ENCODE measurements at places on chromosomes 2 and 18.

DNA sequence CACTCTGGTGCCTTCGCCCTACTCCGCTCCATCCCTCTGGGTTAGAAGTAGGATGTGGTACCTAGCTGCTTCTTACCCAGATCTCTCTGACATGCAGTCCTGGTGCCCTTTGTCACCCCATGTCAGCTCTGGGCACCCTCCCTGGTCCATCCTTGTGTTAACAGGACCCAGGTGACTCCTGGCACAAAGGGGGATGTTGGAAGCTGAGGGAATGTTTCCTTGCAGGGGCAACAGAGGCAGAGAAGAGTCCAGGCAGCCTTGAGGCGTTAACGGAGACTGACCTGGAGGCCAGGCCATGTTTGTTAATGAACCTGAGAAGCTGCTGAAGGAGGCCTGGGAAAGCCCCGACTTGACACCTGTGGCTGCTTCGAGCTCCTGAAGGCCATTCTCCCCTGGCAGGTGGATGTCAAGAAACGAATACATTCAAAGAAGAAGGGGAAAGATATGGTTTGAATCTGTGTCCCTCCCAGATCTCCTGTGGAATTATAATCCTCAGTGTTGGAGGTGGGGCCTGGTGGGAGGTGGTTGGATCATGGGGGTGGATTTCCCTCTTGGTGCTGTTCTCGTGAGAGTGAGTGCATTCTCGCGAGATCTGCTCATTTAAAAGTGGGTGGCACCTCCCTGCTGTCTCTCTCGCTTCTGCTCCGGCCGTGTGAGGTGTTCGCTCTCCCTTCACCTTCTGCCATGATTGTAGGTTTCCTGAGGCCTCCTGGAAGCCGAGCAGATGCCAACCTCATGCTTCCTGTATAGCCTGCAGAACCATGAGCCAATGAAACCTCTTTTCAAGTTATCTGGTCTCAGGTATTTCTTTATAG, 31.4 kb downstream of the NPPC start:
- DNase-seq = no peak

DNA sequence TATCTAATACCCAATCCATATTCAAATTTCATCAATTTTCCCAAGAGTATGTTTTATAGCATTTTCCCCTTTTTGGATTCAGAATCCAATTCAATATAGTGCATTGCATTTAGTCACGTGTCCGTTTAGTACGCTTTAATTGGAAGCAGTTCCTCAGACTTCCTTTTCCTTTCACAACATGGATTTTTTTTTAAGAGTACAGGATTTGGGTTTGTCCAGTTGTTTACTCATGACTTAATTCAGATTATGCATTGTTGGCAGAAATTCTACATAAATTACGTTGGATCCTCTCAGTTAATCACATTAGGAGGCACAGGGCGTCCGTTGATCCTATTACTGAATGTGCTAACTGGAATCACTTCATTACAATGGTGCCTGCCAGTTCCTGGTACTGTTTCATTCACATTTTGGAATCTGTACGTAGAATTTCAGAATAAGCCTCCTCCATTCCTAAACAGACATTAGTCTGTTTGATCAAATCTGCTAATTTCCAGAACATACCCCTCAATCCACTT, 70.0 kb upstream of the ATIC start:
- DNase-seq = no peak

- DNase-seq = no peak
Observed at GRCh38 chr18:11989174-11989573, 7.9 kb downstream of the IMPA2 start.

- no peak for DNase-seq
Observed at GRCh38 chr2:25009954-25010353, 31.9 kb upstream of the EFR3B start.

GRCh38 chr2:241561832-241562231, 3.3 kb downstream of the BOK start:
- DNase-seq = no peak

- DNase-seq = no peak
Observed at GRCh38 chr18:34131006-34131405, 93.7 kb downstream of the NOL4 start.

GRCh38 chr2:149000158-149000938, 38.2 kb upstream of the LYPD6B start:
- DNase-seq = no peak

GRCh38 chr2:240395896-240396622, 39.4 kb upstream of the GPC1 start:
- no peak for DNase-seq

DNA sequence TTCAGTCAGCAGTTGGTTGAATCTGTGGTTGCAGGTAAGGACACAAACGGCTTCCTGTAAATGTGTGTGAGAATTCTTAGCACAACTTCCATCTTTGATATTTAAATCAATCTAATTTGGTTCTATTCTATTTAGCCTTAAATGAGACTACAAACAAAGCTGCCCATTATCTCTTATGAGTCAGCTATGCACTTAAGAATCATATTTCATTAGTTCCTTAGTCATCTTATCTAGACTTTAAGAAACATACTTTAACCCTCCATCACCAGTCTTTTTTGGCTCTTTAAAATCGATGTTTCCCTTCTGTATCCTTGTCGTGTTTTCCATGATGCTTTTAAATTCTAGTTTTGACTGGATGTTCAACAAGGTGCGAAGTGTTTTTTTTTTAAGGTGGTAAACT, 114.4 kb upstream of the TMEM200C start:
- DNase-seq = no peak

GRCh38 chr2:56449002-56449431, 265.2 kb downstream of the CCDC85A start:
- DNase-seq = no peak

DNA sequence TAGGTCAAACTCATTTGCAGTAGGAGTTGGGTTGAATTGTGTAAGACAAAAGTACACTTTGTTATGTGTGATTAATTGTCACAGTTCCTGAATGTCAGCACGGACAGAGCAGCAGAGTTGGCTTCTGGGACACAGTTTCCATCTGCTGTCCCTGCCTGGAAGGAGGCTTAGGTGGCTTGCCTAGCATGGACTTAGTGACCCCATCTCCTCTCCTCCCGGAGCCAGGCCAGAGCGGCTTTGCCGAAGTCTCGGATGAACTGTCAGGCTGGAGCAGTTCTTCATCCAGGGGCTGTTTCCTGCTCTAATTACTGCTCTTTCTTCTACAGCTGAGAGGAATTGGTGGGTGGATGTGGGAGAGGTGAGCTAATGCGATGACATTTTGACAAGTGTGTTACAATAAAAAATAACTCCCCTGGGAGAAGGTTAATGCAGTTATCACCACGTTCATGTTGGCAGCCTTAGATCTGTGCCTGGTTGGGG, 102.0 kb downstream of the SH3RF3 start:
- DNase-seq = no peak

GRCh38 chr2:234595829-234596228, 98.9 kb upstream of the ARL4C start:
- no peak for DNase-seq

- DNase-seq = no peak
Observed at GRCh38 chr2:105361102-105361889, 24.0 kb downstream of the C2orf49 start.

GRCh38 chr2:75278314-75278713, 79.0 kb upstream of the TACR1 start:
- no peak for DNase-seq

- DNase-seq = peak; percentile 64
Observed at GRCh38 chr2:156400706-156401678, 35.2 kb upstream of the GPD2 start.

GRCh38 chr18:78619854-78620253, 359.8 kb upstream of the SALL3 start:
- no peak for DNase-seq

GRCh38 chr2:20635113-20635510, 15.8 kb downstream of the HS1BP3 start:
- no peak for DNase-seq

DNA sequence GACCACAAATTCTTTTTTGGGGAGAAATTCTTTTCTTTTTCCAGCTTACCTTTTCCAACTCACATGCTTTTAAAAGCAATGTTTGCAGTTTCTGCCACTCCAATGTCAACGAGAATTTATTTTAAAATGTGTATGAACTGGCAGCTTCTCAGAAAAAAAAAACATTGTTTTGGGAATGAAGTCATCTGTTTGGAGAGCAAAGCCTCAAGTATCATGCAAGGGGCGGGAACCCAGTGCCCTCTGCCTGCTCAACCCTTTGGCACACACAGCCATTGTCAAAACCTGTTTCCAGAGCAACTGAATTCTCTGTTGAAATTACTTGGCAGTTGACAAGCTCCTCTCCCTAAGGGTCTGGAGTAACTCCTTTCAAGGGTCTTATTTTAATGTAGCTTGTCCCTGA, 128.5 kb downstream of the QPCT start:
- no peak for DNase-seq

- no peak for DNase-seq
Observed at GRCh38 chr2:73759285-73759764, 20.6 kb downstream of the DUSP11 start.

- no peak for DNase-seq
Observed at GRCh38 chr2:220847006-220847405, 725.1 kb downstream of the EPHA4 start.

DNA sequence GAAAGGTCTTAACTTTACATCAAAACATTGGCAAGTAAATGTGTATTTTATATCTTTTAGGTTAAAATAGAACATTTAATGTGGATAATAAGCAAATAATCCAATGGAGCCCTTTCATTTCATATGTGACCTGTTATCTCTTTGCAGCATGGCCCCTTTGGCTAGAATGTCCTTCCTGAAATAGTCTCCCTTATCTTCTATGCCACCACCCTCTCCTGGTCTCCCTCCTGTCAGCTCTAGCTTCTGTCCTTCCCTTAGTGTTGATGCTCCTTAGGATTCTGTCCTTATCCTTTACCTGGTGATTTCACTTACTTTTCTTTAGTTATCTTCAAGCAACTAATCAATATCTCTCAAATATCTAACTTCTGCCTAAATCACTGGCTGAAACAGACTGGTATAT, 87.1 kb upstream of the TFCP2L1 start:
- DNase-seq = no peak

- DNase-seq = no peak
Observed at GRCh38 chr18:46705521-46705920, 48.5 kb upstream of the LOXHD1 start.

GRCh38 chr2:71477231-71477691, 23.9 kb downstream of the DYSF start:
- no peak for DNase-seq

DNA sequence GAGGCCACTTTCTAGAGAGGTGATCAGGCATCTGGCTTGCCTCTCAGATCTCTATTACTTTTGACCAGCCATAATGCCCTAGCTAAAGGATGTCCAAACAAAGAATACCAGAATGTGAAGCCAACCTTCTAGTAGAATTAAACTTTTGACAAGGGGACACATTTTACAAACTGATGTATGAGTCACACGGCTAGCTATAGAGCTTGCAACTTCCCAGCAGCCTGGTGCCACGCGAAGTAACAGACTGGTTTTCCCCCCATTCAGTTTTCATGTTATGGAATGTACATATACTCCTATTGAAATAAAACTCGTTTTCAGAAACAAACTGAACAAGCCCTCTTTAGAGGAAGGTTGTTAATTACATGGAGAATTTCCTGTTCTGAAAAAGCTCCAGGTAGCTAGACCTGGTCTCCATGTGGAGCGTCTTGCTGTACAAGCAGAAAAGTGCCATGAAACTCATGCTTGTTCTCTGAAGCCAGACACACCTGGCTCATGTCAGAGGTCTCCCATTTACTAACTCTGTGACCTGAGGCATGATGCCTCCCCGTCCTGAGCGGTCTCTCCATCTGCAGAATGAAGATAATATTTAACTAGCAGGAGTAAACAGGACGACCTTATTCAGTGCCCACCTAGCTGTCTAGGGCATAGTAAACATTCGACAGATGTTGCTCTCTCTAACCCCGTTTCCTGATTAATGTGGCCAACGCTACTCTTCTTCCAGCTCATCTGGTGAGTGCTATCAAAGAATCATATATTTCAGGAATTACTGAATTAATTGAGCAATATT, 81.5 kb upstream of the MAP3K20 start:
- DNase-seq = no peak

GRCh38 chr2:164766954-164767320, 74.7 kb downstream of the COBLL1 start:
- no peak for DNase-seq

- no peak for DNase-seq
Observed at GRCh38 chr2:231936491-231936890, 10.3 kb upstream of the NPPC start.

- DNase-seq = no peak
Observed at GRCh38 chr2:28217042-28217740, 175.5 kb upstream of the FOSL2 start.

DNA sequence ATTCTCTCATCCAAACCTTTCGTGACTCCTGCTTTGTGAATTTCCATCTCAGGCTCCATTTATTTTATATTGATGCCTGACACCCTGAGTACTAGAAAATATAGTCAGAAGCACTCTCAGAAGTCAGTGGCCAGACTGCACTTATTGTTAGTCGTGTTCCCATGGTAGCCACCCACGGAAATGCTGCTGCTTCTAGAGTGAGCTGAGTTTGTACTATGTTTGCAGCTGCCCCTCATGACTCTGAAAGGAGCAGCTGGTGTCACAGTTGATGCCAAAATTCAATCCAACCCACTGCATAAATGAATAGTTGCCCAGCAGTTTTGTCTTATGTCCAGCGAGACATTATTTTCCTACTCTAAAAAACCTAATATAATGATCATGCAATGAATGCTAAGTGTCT, 265.2 kb upstream of the SPHKAP start:
- no peak for DNase-seq

- DNase-seq = no peak
Observed at GRCh38 chr2:164920430-164920829, 34.9 kb downstream of the SLC38A11 start.

DNA sequence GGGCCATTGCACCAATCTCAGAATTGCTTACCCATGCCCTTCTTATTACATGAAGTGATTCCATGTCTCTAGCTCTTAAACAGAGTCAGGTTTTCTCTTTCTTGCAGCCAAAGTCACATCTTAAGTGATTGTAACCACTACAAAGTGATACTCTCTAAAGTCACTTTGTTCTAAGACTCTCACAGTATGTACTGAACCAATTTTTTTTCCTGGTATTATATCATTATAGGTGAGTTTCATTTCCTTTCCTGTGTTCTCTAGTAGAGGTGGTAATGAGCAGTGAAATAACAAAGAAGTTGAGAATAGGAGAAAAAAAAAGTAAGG, 66.3 kb upstream of the DARS1 start:
- DNase-seq = no peak

- DNase-seq = no peak
Observed at GRCh38 chr2:236974148-236974547, 111.5 kb upstream of the COPS8 start.

DNA sequence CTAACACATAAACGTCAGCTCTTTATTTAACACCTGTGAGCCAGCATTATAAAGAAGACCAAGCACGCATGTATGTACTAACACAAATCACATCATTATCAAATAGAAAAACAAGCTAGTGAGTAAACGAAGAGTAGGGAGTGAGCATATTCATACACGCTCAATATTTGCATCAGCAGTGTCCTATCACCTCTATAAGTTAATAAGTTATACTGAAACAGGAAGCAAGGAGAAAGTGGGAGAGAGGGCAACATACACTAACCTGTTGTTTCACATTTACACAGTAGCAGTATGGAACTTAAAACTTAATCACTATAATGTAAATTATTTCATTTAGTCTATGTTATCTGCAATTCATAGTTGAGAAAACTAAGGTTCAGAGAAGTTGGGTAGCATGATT, 321.5 kb upstream of the TANK start:
- no peak for DNase-seq
